ENCODE measurements at places on chromosomes 4 and X.

- DNase-seq = no peak
These were observed 27.0 kb downstream of the TMEM31 start for GRCh38 chrX:103737696-103738095.

GRCh38 chr4:73452953-73453700, 17.1 kb downstream of the AFP start:
- DNase-seq = no peak

GRCh38 chrX:7926501-7926900, 712 bp downstream of the PNPLA4 start:
- DNase-seq = no peak

GRCh38 chr4:145861336-145862318, 77.0 kb downstream of the ZNF827 start:
- DNase-seq = no peak

- no peak for DNase-seq
These were observed 11.9 kb upstream of the MXD4 start for GRCh38 chr4:2273657-2274319.

GRCh38 chrX:50971395-50971794, 60.9 kb downstream of the BMP15 start:
- DNase-seq = peak; percentile 39

- no peak for DNase-seq
These were observed 88.5 kb downstream of the HADH start for GRCh38 chr4:108078024-108078733.

DNA sequence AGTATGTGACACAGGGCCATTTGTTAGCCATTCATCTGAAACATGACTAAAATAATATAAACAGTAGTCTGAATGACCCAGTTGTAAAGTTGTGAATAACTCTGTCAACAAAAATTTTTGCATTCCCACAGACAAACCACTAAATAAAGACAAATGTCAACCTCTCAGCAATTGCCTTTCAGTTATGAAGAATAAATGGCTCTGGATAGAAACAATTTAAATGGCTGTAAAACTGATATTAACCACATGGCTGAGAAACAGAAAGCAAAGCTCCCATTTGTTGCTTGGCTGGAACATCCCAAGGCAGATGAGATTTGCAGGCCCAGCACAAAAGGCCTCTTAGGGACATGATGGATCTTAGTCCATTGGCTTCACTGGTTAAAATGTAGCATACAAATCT, 296.3 kb downstream of the GALNTL6 start:
- no peak for DNase-seq

DNA sequence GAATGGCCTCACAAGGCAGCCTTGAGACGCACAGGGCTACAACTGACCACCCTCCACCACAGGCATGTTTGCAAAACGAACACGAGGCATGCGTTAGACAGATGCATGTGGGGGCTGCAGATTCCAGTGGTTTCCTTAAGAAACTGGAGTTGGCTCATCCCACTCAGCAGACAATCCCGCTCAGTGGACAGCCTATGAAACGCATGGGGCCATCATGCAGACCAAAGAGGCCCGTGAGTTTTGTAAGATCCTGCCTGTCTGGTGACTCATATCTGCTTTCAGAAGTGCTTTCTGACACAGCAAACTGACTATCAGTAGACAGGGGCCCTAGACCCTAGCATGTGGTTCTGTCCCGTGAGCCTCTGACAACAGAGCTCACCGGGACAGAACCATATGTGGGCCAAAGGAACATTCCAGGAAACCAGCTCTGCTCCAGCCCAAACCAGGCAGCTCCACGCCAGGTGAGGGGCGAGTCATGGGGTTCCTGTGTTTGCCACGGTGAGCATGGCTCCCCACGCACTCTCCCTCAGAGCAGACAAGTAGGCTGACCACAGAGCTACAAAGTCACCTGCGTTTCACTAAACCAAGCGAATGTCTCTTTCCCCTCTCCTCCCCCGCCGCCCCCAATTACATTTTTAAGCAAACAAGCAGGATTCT, 74.4 kb downstream of the MTMR1 start:
- no peak for DNase-seq

- DNase-seq = no peak
These were observed 519.3 kb upstream of the NR3C2 start for GRCh38 chr4:148961526-148961925.

DNA sequence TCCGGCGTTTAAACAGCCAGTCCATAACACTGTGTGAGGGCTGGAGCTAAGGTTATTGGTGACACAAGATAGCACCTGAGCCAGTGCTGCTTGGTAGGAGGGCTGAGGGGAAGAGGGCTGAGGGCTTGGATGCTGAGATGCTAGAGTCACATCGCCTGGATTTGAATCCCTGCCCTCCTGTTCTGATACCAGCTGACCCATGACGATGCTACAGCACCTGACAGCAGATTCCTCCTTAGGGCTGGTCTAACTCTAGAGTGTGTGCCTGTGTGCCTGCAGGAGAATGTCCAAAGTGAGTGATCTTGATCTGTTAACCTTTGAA, 102.5 kb downstream of the PTTG2 start:
- DNase-seq = no peak

DNA sequence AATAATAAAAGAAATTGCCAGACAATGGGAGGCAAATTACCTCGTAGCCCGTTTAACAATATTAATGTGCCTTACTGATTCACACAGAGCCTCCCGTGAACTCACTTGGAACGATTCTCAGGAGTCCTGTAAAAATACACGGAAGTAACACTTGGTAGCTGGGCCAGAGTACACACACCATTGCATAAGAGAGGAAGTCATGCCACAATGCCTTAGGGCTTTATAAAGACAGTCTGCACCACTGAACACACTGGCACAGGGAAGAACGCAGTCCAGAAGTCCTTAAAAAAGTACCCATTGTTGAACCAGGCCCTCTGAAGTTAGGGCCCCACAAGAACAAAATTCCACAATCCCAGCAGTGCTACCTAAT, 15.1 kb downstream of the SLC2A9 start:
- DNase-seq = peak; percentile 64

GRCh38 chr4:31458813-31459212, 738.6 kb downstream of the PCDH7 start:
- no peak for DNase-seq

DNA sequence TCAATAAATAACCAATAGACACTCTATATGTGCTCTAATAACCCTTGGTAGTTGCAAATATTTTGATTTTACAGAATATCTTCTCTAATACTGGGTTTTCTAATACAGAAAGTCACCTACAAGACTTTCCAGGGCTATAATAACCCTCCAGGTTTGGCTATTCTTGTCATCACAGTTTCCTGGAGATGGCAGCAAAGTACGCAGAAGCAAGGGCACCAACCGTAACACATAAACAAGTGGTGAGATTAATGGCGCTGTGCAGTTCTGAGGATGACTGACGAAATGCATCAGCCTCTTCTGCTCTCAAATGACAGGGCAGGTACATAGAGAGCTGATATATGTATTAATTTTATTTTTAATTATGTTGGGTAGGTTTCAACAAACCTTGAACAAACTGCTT, 122.4 kb downstream of the C4orf33 start:
- no peak for DNase-seq

DNA sequence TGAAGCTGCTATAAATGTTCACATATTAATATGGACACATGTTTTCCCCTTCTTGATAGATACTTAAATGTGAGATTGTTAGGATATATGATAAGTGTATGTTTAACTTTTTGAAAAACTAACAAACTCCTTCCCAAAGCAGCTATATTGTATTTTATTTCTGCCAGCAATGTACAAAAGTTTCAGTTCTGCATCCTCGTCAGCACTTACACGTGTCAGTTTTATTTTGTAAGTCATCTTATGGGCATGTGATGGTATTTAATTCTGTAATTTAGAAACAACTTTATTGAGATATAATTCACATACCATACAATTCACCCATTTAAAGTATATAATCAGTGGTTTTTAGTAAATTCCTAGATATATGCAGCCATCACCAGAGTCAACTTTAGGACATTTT, 31.6 kb downstream of the RAPGEF2 start:
- no peak for DNase-seq

DNA sequence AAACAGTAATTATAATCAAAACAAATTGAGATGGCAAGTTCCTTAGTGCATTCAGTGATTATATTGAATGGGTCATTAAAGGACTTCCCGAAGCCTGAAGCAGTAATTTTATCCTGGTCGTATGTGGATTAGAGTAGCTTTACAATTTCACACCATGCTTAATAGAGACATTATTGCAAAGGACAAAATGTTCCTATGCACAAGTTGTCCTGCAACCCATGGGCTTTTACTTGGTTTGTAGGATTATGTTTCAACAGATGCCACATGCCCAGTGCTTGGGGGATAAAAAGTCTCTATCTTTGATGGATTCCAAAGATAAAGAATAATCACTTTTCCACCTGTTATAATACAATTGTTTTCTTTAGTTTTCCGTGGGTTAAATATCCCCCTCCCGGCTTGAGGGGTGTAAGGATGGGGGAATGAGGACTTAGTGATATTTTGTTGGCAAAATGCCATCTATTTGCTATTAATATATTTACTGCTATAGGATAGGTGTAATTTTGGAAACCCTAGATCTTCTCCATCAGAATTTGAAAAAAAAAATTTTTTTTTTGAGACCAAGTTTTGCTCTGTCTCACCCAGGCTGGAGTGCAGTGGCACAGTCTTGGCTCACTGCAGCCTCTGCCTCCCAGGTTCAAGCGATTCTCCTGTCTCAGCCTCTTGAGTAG, 156.5 kb upstream of the ETNPPL start:
- DNase-seq = no peak

DNA sequence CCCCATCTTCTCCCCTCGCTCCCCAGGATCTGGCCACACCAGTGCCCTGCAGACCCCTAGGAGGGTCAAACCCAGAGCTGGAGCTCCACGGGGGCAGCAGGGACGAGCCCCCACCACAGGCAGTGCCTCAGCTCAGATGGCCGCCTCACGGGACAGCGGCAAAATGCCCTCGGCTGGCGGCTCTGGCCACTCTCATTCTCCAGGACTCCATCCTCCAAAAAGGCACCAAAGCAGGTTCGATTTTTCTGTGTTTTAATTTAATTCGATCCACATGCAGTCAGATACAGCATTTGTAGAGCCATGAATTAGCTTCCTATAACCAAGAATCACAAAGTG, 8.3 kb downstream of the FAM53A start:
- DNase-seq = no peak

DNA sequence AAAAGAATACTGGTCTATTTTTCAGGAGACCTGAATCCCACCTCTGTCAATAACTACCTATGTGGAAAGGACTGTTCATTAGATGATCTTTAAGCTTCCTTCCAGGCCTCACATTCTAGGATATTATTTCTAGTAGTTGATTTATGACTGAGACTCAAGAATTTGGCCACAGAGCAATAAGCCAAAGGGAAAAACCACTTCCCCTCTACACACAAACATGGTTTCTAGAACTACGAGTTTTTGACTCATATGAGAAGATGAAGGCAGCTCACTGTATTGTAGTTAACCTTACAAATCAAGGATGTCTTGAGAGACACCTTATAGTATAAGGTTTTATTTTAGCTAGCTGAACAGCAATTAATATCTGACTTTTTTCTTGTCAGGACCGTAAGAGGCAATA, 36.9 kb upstream of the GDPD2 start:
- DNase-seq = no peak

DNA sequence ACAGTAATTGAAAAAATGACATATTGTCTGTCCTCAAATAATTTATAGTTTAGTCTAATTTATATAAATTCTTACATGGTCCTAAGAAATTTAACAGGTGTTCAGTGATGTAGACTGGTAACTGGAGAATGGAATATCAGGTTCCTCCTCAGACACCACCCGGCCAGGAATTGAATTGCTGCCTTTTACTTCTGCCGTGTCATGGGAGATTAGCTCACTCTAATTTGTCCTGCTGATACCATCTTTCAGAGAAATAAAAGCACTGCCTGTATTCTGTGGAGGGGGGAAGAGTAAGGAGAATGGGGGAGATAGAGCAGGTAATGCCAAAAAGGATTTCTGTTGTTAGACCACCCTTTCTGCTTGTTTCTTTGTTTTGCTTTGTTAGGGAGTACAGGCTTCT, 125.2 kb upstream of the KLHL4 start:
- no peak for DNase-seq

DNA sequence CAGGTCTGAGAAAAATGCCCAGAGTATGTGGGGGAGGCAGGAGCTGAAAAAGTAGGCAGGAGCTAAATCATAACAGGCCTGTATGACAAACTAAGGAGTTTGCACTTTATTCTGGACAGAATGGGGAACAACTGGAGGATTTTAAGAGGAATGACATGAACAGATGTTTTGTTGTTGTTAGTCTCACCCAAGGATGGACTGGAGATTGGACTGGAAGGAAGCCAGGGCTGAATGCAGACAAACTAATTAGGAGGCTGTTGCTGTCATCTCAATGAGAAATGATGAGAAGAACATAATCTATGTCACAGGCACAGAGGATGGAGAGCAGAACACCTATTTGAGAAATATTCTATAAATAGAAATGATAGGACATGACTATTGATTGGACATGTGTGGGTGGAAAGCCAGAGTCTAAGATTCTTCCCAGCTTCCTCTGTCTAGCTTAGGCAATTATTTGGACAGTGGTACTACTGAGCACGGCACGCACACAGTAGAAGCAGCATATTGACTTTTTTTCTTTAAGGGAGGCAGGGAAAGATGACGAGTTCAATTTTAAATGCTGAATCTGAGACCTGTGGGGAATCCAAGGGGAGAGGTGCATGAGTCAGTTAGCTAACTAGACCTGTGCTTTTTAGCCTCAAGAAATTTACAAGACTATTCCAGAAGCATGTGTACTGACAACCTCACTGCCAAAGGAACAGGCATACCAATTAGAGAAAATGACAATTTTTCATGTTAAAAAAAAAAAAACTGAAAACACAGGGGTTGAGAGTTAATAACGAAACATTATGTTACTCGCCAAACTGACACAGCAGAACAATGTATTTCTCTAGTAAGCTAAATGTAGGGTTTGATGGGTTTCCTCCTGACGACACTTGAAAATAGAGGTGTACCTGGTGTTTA, 963 bp upstream of the USO1 start:
- DNase-seq = peak; percentile 8

- no peak for DNase-seq
These were observed 271.4 kb downstream of the KLHL4 start for GRCh38 chrX:87788976-87789375.

GRCh38 chr4:53974561-53974960, 89.8 kb downstream of the CHIC2 start:
- no peak for DNase-seq

GRCh38 chr4:167775375-167775774, 317.0 kb upstream of the ANXA10 start:
- no peak for DNase-seq

All from MG63 (cell line).